Naive thymus-derived CD4-positive, alpha-beta T cell (primary cell): ENCODE measurements at places on chromosomes 6 and 20.

DNA sequence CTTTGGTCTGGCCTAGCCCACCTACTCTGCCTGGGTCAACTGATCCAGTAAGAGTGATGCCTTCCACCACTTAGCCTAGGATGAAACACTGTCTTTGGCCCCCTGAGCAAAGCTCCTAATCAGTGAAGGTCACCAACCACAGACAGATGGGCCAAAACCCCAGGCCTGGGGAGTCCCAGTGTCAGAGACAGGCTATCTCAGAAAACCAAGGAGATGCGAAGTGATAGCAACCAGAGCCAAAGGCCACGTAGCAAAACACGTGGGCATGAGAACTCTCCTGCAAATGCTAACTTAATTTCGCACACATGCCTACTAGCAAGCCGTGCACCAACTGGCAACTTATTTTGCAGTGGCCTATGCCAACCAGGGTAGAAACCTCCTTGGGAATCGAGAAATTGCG is 29.1 kb downstream of the AGPAT4 start:
- no peak for DNase-seq
- H3K27me3 ChIP-seq = no peaks in the 10 kb centered on the region
- no peak overlapping the region for H3K4me3 ChIP-seq
- no peaks in the 10 kb centered on the region for H3K4me1 ChIP-seq
- H3K36me3 ChIP-seq = no peaks in the 10 kb centered on the region

DNA sequence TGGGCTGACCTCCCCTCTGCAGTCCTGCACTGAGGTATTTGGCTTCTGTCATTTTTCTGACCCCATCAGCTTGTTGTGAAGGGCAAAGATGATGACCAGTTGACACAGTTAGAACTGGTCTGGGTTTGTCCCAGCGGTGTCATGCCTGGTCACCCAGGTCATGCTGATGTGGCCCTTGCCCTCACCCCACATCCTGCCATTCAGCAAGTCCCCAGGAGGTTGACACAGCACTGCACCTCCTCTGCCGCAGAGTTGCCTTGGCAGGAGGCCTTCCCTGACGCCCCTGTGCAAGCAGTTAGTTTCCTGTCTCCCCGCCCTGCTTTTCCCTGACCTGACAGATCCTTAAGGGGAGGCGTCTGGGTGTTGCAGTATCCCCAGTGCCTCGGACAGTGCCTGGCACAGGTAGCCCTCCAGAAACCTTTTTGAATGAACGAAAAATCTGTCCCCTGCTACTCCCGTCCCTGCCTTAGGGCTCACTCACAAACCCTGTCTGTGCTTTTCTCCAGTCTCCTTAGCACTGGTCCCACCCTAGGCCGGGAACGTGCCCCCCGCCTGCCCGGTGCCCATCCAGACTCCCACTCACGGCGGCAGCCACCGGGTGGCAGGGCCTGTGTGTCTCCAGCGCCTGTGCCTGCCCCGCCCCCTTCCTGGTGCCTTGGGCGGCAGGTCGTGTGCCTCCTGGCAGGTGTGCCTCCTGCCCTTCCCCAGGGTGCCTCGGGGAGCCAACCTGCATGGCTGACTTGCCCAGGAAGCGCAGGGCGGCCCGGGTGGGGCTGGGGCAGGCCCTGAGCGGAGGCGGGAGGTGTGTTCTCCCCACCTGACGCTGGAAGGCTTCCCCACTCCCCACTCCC is 146.3 kb upstream of the RNF24 start:
- H3K27ac ChIP-seq = no peak overlapping the region
- no peaks in the 10 kb centered on the region for H3K27me3 ChIP-seq
- H3K4me1 ChIP-seq = peaks cover 5% of the 10 kb centered on the region

- DNase-seq = no peak
- no peak overlapping the region for H3K4me3 ChIP-seq
- no peaks in the 10 kb centered on the region for H3K27me3 ChIP-seq
Measured at GRCh38 chr6:105313211-105313610, 89.7 kb downstream of the PREP start.

DNA sequence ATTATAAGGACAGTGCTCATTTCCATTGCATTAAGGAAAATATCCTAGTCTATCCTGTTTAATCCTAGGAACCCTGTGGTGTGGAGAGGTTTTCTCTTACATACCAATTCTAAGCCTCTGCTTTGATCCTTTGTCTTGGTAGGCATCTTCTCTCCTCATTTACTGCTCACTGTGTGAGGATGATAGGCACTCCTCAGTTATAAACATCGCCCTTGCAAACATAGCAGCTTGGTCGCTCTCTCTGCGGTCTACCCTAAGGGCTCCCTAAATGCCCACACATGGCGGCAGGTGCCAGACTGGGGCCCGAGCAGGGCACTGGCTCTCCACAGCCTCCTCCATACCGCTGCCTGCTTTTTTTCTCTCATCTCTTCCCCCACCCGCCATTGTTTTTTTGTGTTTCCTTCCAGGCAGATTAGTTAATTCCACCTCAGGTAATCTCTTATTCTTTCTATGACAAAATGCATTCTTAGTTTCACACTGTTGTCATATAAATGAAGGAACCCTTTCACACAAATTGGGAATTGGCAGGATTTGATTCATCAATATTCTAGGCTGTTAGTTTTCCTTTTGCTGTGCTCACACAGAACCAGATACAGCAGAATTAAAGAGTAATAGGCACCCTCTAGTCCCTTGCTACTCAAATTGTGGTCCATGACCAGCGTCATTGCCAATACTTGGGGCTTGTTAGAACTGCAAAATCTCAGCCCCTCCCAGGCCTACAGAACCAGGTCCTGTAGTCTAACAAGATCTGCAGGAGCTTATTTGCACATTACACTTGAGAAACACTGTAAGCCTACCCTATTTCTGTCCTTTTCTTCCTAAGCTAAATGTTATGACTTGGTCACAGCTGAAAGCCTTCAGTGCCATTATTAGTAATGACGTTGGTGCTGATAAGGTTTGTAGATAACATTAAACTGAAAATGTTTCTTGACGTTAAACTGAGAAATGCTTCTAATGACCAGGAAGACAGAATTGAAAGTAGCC is 36.3 kb downstream of the CARMIL1 start:
- peaks cover 7% of the 10 kb centered on the region for H3K4me1 ChIP-seq
- DNase-seq = no peak
- no peaks in the 10 kb centered on the region for H3K27me3 ChIP-seq

DNA sequence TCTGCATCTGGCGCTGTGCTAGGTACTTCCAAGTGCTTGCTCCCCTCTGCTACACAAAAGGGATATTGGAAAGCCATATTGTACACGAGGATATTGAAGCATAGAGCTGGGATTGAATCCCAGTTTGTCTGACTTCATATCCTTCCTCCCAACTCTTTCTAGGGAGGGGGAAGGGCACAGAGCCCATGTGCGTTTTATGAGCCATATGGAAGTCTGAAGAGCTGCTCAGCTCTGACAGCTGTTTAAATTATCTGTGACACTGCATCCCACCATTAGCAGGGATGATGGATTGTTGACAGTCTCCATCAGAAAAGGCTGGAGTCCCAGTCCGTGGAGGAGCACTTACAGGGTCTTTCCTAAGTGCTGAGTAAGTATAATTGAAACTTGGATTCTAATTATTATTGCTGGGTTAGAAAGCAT is 18.4 kb downstream of the TIAM2 start:
- H3K27ac ChIP-seq = no peak overlapping the region
- DNase-seq = no peak
- H3K4me1 ChIP-seq = no peaks in the 10 kb centered on the region
- H3K36me3 ChIP-seq = no peaks in the 10 kb centered on the region

- H3K36me3 ChIP-seq = no peaks in the 10 kb centered on the region
- no peaks in the 10 kb centered on the region for H3K27me3 ChIP-seq
- H3K4me1 ChIP-seq = no peaks in the 10 kb centered on the region
- no peak overlapping the region for H3K4me3 ChIP-seq
- DNase-seq = no peak
Measured at GRCh38 chr20:40744072-40744817, 55.2 kb upstream of the MAFB start.
